ENCODE measurements at places on chromosomes 13 and 19. TPM values are rescaled to one million over a fixed set of nuclear protein-coding genes. Genes with fewer than 3 reads are reported as not detected.

- peak; percentile 90 for DNase-seq
Measured at GRCh38 chr19:6216996-6217751, 62.6 kb downstream of the MLLT1 start.

- no peak for DNase-seq
Measured at GRCh38 chr19:3047496-3048189, 14.7 kb downstream of the TLE5 start.

- no peak for DNase-seq
Measured at GRCh38 chr13:95222733-95223018, 78.6 kb downstream of the ABCC4 start.

GRCh38 chr13:24617256-24618010 is 62.8 kb upstream of the ATP12A start:
- DNase-seq, result no peak

DNA sequence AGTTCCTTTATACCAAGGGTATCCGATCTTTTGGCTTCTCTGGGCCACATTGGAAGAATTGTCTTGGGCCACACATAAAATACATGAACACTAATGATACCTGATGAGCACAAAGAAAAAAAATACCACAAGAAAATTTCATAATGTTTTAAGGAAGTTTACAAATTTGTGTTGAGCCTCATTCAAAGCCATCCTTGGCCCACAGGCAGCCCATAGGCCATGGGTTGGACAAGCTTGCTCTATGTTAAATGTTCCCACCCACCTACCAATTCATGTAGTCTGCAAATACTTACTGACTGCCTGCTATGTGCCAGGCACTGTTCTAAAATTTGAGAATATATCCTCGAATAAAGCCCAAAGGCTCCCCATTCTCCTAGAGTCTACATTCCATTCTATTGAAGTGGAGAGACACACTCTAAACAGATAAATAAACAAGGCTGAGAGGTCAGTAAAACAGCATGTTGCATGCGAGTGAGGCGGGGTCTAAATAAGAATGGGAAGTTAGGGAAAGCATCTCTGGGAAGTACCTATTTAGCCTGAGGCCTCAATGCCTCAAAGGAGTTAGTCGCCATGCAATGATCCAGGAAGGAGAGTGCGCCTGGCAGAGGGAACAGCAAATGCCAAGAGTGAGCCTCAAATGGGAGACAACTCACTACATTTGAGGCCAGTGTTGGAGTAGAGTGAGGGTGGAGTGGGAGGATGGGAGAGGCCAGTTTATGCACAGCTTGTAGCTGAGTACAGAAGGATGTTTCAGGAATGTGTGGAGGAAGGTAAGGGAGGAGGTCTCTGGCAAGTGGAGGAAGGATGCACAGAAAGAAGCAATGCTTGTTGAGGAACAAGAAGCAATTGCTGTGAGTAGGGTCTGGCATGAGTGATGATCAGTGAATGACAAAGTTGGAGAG is 52.5 kb upstream of the CLDN10 start:
- DNase-seq, result no peak

The PPFIA3 gene
- 13.9 TPM for total RNA-seq

The FPR1 gene
- total RNA-seq, result not detected

The PRMT1 gene
- 105 TPM for total RNA-seq

The FFAR3 gene
- not detected for total RNA-seq

DNA sequence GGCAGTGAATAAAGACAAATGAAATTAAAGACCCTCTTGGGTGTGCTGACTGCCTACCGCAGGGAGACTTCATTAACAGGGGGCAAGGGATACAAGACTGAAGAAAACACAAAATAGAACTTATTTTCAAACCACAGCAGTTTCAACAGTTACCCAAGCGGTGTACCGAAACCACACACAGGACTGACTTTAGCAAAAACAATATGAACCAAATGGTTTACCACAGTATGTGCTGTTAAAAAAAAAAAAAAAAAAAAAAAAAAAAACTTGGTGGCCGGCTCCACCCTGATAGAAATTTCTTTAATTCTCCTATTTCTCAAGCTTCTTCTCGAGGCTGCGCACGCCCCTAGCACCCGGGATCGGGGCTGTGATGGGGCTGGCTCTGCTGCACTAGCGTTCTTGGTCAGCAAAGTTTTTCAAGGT is 42.6 kb downstream of the KLF2 start:
- DNase-seq, result no peak

GRCh38 chr19:30911491-30911890 is 437.7 kb downstream of the TSHZ3 start:
- no peak for DNase-seq

- DNase-seq, result no peak
Measured at GRCh38 chr13:97023117-97023516, 28.8 kb upstream of the OXGR1 start.

GRCh38 chr13:30845297-30846214 is 60.5 kb upstream of the MEDAG start:
- DNase-seq, result no peak

DNA sequence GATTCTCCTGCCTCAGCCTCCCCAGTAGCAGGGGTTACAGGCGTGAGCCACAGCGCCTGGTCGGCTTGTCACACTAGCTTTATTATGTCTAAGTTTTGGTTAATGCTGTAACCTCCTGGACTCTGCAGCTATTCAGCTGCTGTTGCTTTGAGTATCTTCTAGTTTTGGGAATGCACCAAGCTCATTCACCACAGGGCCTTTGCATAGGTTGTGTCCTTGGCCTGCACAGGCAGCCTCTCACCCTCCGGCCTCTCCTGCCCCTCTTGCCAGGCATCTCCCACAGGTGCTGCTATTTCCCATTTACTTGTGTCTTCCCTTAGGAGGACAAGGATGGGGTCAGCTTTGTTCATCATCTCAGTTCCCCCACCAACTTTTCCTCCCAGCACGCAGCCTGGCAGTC is 2.4 kb upstream of the CCDC9 start:
- DNase-seq, result no peak

GRCh38 chr13:49213539-49213938 is 6.6 kb upstream of the MLNR start:
- no peak for DNase-seq

- no peak for DNase-seq
Measured at GRCh38 chr19:3151563-3152418, 16.0 kb downstream of the GNA15 start.

GRCh38 chr19:38869836-38870607 is 8.1 kb downstream of the RINL start:
- no peak for DNase-seq

GRCh38 chr13:98773921-98774320 is 21.4 kb upstream of the SLC15A1 start:
- DNase-seq, result no peak

DNA sequence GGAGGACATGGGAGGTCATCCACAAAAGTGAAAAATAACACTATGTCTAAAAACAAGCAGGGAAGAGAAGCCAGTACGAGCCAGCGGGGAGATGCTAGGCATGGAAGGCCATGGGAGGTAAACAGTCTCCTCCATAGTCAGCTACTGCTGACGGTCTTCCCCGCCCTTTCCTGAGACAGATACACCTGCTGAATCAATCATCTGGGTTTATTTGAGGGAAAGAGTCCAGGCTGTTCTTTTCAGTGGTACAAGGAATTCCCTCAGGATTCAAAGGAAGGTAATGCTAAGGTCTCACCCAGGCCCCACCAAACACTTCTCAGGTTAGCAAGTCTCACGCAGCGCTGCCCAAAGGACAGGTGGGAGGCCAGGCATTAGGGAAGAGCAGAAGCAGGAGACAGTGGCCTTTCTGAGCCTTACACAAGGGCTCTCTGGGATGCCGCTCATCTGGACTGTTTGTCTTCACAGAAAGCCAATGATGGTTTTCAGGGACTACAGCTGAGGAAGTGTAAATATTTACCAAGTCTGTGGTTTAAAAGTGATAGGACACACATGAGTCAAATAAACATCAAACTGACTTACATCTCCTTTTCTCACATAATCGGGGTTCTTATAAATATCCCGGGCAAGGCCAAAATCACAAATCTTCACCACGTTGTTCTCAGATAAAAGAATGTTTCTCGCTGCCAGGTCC is 173.9 kb downstream of the FLT1 start:
- no peak for DNase-seq

- no peak for DNase-seq
Measured at GRCh38 chr13:29887686-29888085, 37.3 kb upstream of the UBL3 start.

DNA sequence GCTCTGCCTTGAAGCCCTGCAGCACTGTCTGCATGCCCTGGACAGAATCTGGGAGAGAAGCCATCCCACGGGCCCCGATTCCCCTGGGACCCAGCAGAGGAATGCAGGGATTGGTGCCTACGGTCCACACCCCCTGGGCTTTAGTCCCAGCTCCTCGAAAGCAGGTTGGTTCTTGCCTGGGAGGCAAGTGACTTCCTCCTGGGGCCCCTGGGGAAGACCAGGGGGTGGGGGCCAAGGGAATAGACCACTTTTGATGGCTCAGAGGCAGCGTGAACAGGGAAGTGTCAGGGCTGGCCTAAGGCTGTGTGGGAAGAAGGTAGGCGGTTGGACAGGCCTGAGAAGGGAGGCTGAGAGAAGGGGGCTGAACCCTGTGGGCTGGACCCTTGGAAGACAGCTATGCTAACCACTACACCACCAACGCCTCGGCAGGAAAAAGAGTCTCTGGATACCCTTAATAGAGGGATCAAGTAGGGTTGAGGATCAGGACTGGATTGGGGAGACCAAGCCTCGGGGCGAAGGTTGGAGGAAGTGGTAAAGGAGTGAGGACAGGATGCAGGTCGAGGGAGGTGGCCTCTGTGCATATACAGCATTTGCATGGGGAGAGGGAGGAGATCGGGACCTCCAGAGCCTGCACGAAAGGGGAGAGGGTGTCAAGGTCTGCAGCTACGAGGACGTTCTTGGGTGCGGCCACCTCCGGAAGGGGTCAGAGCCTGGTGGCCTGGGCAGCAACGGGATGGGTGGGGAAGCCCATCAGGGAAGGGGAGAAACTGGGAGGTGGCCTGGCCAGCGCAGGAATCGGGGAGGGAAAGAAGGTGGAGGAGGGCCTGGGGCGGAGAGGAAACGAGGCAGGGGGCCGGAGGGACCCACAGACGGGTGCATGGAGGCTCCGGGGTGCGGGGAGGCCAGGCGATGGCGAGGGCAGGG is 709 bp downstream of the DPP9 start:
- no peak for DNase-seq

DNA sequence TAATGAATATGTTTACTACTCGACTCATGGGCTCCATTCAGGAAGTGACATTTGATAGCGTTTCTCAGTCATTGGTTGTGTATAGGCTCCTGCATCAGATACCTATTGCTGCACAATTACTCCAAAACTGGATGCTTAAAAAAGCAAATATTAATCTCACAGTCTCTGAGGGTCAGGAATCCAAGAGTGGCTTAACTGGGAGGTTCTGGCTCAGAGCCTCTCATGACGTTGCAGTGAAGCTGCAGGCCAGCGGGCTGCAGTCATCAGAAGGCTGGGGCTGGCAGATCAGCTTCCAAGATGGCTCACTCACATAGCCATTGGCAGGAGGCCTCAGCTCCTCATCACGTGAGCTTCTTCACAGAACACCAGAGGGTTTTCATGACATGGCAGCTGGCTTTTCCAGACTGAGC is 525.1 kb upstream of the NBEA start:
- DNase-seq, result no peak

The FAM216B gene
- total RNA-seq, result not detected

DNA sequence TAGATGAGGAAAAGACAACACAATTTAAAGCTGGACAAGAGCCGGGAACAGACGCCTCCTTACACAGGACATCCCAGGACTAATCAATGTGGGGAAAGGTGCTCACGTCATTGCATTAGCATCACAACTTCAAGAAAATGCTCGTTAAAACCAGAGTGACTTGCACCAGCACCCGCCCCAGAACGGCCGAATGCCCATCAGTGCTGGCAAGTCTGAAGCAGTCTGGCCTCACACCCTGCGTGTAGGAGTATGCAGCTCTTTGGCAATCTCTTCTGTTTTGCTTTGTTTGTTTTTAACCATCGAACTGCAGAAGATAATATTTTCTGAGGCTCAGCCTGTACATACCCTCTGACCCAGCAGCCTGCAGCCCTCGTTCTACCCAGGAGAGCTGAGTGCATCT is 44.8 kb upstream of the LDLR start:
- DNase-seq, result no peak

The IGFL3 gene
- 1.1 TPM for total RNA-seq

The ZSCAN4 gene
- total RNA-seq, result not detected

GRCh38 chr19:17797424-17798201 is 2.7 kb downstream of the B3GNT3 start:
- DNase-seq, result no peak

DNA sequence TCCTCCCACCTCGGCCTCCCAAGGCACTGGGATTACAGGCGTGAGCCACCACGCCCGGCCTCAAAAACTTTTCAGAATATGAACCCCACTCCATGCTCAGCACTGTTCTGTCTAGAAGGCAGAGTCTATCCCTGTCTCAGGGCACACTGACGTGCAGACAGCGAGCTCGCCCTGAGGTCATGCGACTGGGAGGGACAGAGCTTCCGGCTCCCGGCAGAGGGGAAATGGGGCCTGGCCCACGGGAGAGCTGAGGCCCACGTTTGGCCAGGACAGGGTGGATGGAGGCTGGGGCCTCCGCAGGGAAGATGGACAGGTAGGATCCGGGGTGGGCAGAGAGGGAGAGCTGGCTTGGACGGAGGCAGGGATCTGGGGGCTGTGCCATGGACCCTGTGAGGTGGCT is 2.8 kb upstream of the AZU1 start:
- DNase-seq, result no peak

GRCh38 chr19:11480715-11481533 is at the start of gene ELAVL3:
TSS of gene ELAVL3 (minus strand) at chr19:11481046. CDS start at chr19:11480608, 438 bp downstream.
- DNase-seq, result no peak

The PGLYRP2 gene
- not detected for total RNA-seq

GRCh38 chr13:75838366-75839005 is 202.4 kb downstream of the LMO7 start:
- DNase-seq, result no peak

GRCh38 chr13:33933810-33934209 is 115.9 kb downstream of the RFC3 start:
- DNase-seq, result no peak

GRCh38 chr19:47675859-47676258 is 37.4 kb upstream of the EHD2 start:
- no peak for DNase-seq

DNA sequence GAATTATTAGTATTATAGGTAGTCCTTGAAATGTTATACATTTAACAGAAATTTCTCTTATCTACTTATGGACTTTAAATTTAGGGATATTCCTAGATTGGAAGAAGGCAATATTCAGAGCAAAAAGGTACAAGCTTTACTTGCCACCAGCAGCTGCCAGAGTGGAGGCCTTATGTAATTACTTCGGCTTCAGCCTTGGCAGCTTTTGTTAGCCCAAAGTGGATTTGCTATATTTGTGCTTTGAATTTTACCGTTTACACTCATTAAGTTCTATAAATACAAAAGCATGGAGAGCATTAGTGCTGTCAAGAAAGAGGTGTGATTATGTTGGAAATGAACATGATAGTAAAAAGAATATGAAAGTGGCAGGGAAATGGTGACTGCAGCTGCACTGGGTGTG is 319.9 kb downstream of the ATP8A2 start:
- DNase-seq, result no peak

The FOSB gene
- total RNA-seq, result 43.8 TPM

- DNase-seq, result no peak
Measured at GRCh38 chr13:49225223-49226042, 5.3 kb downstream of the MLNR start.

DNA sequence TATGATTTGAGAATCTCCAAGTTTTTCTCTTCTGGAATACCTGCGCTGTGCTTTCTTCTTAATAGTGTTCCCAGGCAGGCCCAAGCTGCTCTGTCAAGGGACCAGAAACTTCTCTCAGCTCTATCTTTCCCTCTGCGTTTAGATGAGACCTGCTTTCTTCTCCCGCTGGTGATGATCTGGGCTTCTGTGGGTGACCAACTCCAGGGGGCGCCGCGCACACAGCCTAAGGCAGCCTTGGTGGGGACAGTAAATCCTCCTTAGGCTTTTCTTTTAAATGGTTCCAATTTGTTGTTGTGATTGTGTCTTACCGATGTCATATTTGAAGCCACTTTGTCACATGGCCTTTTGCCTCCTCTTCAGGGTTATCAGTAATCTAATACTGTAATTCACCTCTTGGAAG is 439.4 kb upstream of the KLF12 start:
- DNase-seq, result no peak

Data from chondrocyte (in vitro differentiated cells).